ENCODE measurements at places on chromosomes 1 and 21. TPM values are rescaled to one million over a fixed set of nuclear protein-coding genes. Genes with fewer than 3 reads are reported as not detected.

The PEX14 gene
- 17.7 TPM for total RNA-seq

GRCh38 chr1:204924013-204924759, 53.5 kb downstream of the NFASC start:
- DNase-seq: peak; percentile 51

DNA sequence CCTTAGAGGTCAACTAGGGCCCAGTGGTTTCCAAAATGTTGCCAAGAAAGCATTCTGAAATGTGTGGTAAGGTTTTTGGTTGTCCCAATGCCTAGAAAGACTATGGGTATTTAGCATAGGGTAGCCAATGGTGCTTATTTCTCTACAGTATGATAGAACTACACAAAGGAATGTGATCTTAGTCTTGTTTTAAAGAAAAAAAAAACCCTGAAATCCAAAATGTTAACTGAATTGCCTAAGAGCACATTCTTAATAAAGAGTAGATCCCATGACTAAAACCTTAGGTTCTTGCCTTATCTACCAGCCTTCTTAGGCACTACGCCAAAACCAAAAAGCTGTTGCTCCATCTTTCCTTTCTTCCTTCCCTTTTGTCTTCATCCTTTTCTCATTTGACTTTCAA, 428.2 kb downstream of the MRPL39 start:
- DNase-seq: peak; percentile 11

- DNase-seq: no peak
These were observed 8.4 kb upstream of the SERPINC1 start for GRCh38 chr1:173925306-173926242.

The DSCAM gene
- not detected for total RNA-seq

DNA sequence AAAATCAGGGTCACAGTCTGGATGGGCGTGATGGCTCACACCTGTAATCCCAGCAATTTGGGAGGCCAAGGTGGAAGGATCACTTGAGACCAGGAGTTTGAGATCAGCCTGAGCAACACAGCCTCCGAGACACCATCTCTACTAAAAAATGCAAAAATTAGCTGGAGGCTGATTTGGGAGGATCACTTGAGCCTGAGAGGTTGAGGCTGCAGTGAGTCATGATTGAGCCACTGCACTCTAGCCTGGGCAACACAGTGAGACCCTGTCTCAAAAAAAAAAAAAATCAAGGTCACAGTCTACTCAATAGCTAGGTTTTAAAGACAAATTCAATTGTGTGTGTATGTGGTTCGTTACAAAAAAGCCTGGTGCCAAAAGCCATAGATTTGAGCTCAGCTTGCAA, 34.4 kb downstream of the TRIM67 start:
- no peak for DNase-seq

The SPRR2E gene
- not detected for total RNA-seq

GRCh38 chr1:51833700-51834099, 44.8 kb downstream of the NRDC start:
- peak; percentile 27 for DNase-seq

The RFX5 gene
- 34.8 TPM for total RNA-seq

- peak; percentile 14 for DNase-seq
These were observed 47.5 kb upstream of the EEIG2 start for GRCh38 chr1:108512239-108513043.

DNA sequence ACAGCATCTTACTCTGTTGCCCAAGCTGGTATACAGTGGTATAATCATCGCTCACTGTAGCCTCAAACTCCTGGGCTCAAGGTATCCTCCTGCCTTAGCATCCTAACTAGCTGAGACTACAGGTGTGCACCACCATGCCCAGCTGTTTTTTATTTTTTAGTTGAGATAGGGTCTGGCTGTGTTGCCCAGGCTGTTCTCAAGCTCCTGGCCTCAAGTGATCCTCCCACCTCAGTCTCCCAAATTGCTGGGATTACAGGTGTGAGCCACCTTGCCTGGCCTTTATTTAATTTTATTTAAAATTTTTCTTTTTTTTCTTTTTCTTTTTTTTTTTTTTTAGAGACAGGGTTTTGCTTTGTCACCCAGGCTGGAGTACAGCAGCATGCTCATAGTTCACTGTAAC, 9.2 kb downstream of the MAP7D1 start:
- DNase-seq: no peak

GRCh38 chr1:76219366-76219818, 144.8 kb downstream of the ST6GALNAC3 start:
- no peak for DNase-seq

GRCh38 chr1:53766831-53767405, 28.0 kb upstream of the GLIS1 start:
- peak; percentile 28 for DNase-seq

DNA sequence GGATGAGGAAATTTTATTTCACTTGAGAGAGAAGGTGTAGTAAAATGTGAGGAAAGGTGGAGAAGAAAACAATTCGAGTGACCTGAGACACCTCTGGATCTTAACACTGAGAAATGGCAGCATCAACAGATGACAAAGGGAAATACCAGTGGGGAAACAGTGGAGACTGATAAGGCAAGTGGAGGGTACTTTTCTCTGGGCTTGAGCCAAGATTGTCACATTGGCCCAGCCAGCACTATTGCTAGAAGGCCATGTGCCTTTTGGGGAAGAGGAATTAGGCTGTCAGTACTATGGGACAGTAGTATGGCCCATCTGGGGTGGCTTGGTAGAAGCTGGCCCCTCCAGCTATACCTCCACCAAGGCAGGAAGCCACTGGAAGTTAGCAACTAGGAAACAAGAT, 8.4 kb downstream of the SYPL2 start:
- DNase-seq: no peak

DNA sequence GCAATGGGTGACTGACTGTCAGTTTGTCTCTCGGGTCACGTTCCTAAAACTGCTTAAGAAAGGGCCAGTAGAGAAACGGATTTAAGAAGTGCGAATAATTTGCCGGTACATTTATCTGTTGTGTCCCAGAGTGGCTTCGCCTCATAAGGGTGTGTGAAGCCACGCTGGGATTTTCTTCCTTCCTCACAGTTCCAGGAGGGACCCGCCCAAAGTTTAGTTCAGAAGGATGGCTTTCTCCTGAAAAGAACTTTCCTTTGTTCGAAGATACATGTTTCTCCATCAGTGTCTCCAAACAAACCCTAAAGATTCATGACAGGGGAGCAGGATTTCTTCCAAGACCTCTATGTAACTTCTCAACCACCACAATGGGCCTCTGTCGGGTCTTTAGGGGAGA, 49.8 kb downstream of the ADAMTS1 start:
- no peak for DNase-seq

GRCh38 chr1:1371746-1372711, 3.0 kb downstream of the AURKAIP1 start:
- DNase-seq: peak; percentile 57

The WNT2B gene
- total RNA-seq: 0.02 TPM

DNA sequence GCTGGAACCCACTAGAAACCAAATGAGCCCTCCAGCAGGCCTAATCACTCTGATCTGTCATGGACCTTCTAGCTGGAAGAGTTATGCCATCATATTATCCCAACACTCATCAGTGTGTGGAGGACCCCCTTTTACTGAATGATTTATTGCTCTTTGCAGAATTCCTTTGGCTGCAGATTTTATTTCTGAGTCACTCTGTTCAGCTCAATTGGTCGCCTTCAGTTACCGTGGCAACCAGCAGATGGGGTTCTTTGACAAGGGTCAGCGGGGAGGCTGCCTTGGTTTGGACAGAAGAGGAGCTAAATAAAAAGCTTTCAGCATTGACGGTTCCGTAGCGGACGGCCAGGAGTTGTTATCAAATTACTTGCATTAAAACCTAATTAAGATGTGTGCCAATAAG, 220.1 kb downstream of the SDCCAG8 start:
- peak; percentile 15 for DNase-seq

The PRR9 gene
- 2.0 TPM for total RNA-seq

GRCh38 chr21:31184459-31184858, 146.2 kb upstream of the KRTAP19-8 start:
- no peak for DNase-seq

The NENF gene
- 42.8 TPM for total RNA-seq

DNA sequence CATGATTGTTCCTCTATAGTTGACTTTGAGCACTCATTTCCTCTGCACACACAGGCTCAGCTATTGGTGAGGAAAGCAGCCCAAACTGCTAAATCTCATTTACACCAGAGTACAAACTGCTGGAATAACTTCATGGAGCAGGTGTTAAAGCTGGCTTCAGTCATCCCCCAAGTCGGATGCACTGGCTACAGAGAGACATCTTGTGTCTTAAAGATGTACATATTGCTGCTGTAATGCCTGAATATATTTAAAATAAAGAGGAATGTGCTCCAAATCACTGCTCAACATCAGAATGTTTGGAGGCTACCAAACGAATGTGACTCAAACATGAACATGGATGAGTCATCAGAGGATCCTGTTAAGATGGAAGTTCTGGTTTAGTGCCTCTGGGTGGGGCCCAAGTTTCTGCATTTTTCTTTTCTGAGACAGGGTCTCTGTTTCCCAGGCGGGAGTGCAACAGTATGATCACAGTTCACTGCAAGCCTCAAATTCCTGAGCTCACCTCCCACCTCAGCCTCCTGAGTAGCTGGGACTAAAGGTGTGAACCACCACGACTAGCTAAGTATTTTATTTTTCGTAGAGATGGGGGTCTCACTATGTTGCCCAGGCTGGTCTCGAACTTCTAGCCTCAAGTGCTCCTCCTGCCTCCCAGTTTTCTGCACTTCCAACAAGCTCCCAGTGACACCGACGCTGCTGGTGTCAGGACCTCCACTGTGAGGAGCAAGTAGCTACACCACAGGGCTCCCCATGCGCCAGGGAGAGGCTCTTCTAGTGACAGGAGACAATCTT, 79.0 kb upstream of the KRTAP19-8 start:
- DNase-seq: peak; percentile 81

- no peak for DNase-seq
These were observed 1574.2 kb downstream of the PLA2G4A start for GRCh38 chr1:188402986-188403385.

DNA sequence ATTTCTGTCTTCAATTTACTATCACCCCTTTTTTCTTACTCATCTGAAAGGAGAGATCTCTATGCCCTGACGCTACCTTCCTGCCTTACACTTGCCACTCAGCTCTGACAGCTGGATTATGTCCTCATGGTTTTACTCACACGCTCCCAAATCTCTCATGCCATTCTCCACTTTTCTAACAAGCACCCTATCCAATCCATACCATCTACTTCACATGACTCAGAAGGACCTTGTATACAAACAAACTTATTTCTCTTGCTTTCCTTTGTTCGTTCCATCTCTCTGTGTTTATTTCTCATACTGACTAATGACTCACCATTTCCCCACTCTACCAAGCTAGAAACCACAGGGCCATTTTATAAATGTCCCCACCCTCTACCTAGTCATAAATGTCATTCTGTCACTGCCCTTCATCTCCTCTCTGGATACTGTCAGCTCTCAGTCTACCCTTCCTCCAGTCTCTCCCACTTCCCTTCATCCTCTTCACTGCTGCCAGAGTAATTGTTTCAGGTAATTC, 87.3 kb downstream of the USP24 start:
- peak; percentile 73 for DNase-seq

- no peak for DNase-seq
These were observed 5.1 kb downstream of the TAGLN2 start for GRCh38 chr1:159920202-159920601.

DNA sequence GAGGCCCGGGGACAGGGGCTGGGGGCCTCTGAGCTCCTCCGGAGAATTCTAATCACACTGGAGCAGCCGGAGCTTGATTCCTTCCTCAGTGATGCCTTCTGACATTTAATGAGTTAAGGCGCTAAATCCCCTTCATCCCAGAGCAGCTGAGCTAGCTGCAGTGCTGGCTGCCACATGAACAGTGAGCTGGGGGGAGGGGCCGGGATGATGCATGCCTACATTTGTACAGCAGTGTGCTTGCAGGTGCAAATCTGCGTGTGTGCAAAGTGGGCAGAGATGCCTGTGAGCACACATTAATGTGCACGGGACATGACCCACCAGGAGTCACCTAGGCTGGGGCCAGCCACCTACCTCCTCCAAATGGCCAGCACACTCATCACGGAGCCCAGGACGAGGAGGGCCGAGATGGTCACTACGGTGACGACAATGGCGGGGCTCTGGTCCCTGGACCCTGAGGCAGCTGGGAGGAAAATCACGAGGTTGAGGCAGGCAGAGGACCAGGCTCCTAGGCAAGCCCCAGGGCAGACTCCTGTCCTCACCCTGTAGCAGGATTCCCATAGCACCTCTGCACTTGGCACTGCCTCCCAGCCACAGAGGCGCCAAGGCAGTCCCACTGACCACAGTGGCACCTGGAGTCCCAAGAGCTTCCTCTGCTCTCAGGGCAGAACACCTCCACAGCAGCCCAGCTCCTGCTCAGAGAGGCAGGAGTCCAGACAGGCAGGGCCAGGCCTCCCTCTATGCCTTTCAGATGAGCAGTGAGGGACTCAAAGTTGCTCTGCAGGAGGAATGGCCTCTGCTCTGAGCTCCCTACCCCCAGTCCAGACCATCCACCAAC, 34.7 kb downstream of the CDCA8 start:
- no peak for DNase-seq

GRCh38 chr1:54326543-54327385, 79.4 kb downstream of the SSBP3 start:
- no peak for DNase-seq

The FAM72C gene
- 9.1 TPM for total RNA-seq

GRCh38 chr1:36869054-36869453, 165.3 kb downstream of the GRIK3 start:
- no peak for DNase-seq

The ATP6V1G3 gene
- not detected for total RNA-seq

DNA sequence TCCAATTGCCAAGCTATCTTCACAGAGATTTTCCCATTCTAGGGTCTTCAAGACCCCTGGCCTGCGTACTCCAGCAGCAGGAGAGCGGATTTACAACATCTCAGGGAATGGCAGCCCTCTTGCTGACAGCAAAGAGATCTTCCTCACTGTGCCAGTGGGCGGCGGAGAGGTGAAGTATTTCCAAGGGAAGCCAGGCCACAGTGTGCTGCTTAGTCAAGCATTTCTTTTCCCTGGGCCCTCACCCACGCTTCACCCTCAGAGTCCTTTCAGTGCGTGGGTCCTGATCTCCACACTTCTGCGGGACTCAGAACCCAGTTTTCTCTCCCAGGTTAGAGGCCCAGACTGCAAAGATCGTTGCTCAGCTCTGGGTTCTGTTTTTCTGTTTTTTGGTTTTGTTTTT, 13.1 kb downstream of the CDCA8 start:
- DNase-seq: no peak

- DNase-seq: peak; percentile 7
These were observed 50.4 kb downstream of the EIF4G3 start for GRCh38 chr1:21126324-21126723.

DNA sequence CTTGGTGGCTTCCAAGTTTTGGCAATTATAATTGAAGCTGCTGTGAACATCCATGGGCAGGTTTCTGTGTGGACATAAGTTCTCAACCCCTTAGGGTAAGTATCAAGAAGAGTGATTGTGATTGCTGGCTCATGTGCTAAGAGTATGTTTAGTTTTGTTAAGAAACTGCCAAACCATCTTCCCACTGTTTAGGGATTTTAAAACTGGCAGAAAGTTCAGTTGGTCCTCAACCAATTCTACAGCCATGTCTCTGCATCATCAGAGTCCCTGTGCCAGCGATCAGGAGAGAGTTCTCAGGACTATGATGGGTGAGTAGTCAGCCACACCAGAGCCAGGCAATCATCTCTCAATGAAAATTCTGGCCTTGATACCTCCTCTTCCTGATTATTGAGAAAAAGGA, 193.8 kb downstream of the ZC3H11B start:
- no peak for DNase-seq

Data from HT1080 (cell line).